ENCODE measurements at places on chromosomes 13 and 19.

DNA sequence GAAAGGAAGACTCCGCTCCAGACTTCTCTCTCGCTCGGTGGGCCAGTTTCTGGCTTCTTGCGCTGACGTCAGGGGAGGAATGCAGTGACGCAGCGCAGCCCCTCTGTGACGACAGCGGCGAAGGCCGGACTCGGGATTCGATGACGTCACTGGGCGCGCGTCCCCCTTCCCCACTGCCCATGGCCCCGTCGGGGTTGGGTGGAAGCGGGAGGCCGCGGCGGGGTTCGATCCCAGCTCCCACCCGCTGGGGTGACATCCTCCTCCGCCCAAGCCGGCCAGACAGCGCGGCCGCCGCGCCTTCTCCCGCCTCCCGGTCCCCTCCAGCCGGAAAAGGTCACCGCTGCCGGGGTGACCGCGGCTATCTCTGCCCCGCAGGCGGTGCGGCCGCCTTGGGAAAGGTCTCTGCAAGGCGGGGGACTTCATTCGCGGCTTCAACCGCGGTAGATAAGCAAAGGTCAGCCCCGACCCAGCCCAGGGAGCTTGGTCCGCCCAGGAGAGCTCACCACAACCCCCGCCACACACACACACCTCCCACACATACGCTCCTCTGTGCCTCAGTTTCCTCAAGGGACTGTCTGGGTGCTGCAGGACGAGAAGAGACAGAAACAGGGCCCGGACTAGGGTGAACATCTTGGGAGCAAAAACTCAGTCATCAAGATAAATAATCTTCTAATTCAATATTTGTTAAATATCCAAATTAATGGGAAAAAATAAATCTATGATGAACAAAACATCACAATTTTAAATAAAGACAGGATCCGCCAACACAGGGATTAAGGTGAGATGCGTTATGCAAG lies 844 bp upstream of the RFX1 start:
- no peak for DNase-seq

- peak; percentile 21 for DNase-seq
Observed at GRCh38 chr13:113930671-113931637, 42.9 kb downstream of the C13orf46 start.

DNA sequence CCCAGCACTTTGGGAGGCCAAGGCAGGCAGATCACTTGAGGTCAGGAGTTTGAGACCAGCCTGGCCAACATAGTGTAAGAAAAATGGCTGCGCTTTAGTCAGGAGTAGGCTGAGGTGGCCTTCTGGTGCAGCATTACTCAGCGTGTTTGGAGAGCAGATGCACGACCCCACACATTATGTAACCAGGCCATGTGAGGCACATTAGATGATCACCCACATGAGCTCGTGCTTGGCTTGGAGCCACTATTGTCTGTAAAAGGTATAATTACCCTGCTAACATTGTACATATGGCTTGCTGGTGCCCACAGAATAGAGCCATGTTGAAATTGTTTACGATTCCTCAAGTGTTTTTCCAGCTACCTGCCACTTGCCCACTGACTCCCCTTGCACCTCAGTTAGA lies 24.0 kb upstream of the SCEL start:
- DNase-seq: no peak

- no peak for DNase-seq
Observed at GRCh38 chr19:30895946-30896345, 453.3 kb downstream of the TSHZ3 start.

- DNase-seq: no peak
Observed at GRCh38 chr19:17312189-17313113, 3.1 kb downstream of the DDA1 start.

DNA sequence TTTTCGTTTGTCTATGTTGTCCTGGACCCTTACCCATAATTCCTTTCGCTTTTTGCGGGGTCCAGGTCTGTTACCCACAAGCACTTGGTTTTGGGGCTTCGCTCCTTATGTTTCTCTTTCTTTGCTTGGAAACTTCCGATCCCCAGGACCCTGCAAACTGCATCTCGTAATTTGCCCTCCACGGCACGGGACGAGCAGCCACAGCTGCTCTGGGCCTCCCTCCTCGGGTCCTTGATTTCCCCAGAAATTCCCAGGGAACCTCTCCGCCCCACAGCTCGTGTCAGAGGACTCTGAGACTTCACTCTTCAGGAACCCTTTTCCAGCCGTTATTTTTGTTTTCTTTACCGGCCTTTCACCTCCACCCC lies 599 bp downstream of the SNRNP70 start:
- no peak for DNase-seq

DNA sequence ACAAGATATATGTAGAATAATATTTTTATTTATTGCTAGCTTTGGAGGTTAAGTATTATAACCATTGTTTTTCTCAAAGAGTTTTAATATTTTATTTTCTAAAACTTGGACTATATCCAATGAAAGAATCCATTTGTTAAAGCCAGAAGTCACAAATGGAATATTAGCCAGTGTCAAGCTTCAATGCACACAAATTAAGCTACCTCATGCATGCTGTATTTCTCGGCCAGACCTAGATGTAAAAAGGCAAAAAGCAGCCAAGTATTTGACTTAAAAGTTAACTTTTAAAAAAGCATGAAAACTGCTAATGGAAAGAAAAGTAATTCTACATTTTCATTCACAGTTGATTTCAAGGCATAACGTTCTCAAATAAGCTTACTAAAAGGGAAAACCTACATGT lies 160.0 kb upstream of the ATXN8OS start:
- no peak for DNase-seq

- DNase-seq: no peak
Observed at GRCh38 chr13:95289020-95289444, 12.2 kb downstream of the ABCC4 start.

DNA sequence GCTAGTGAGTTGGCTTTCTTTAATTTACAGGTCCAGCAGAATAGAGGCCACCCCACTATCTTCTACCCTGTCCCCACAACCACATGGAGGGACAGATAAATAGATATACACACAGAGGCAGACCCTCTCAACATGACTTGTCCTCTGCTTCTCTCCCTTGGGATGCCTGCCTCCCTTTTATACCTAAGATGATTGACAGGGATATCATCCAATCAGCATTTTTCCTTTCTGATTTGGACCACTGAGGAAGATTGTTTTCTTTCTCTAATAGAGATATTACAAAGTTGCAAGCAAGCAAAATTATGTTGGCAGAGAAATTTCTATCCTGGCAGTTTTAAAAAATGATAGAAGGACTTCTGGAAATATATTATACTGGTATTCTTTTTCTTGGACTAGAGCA lies 35.8 kb downstream of the STOML3 start:
- no peak for DNase-seq

DNA sequence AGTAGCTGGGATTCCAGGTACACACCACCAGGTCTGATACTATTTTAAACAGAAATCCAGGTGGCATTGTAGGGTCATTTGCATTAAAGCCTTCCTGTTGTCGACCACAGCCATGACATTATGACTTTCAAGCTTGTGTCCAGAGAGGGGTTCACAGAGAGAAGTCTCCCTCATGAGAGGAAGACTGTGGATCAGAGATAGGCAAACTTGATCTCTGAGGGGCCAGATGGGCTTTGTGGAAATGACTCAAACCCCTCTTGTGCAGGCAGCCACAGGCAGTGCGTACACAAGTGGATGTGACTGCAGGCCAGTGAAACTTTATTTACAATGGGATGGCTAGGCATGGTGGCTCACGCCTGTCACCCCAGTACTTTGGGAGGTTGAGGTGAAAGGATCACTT lies 27.8 kb upstream of the F2RL3 start:
- no peak for DNase-seq

GRCh38 chr19:38079926-38080380 lies 144.1 kb downstream of the DPF1 start:
- DNase-seq: no peak

DNA sequence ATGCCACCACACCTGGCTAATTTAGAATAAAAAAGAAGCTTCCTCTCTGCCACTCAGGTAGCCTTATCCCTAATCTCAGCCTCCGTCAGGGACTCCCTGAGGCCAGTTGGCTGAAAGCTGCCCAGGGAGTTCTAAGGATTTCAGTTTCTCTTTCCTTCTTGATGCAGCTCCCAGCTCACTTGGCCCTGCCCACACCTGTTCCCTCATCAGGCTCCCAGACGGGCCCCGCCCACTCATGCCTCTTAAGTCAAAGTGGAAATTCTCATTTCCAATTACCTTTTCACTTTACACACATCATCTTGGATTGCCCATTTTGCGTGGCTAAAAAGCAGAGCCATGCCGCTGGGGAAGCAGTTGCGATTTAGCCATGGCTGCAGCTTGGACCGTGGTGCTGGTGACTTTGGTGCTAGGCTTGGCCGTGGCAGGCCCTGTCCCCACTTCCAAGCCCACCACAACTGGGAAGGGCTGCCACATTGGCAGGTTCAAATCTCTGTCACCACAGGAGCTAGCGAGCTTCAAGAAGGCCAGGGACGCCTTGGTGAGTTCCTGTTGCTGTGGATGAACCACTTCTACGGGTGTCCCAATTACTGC lies at the start of gene IFNL1:
TSS of gene IFNL1 (plus strand) at position 353 of the 591 bp plus-strand sequence. CDS start at position 368, 15 bp downstream.
- no peak for DNase-seq

DNA sequence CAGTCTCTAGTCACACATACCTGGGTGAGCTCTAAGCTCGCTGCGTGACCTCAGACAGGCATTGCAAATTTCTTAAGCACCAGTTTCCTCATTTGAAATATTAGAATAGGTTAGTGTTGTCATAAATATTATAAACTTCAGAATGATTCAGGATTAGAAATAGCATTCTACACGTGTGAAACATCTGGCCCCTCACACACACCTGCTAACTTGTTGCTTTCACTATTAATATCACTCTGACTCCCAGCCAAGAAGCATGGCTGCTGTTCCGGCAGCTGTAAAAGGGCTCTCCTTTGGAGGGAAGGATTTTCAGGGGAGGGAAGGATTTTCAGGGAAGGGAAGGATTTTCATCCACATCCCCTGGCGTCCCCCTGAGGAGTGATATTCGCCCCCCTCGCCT lies 161.3 kb upstream of the GPR12 start:
- DNase-seq: no peak

DNA sequence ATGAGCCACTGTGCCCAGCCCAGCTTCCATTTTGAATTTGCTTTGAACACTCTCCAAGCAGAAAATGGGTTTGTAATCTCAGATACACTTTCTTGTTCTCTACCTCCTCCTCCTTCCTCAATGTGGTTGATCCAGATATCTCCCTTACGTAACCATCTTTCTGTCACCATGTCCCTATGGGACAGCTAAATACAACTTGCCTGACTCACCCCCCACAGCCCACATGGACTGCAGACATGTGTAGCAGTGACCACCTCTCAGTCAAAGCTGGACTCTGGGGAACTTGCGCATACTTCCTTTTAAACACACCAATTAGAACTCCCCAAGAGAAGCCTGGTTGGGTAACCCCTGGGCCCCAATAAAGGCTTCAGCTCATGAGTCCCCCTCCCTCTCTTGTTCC lies 10.8 kb upstream of the ZNF799 start:
- DNase-seq: no peak
